ENCODE measurements at places on chromosomes 2 and 18. TPM values are rescaled to one million over a fixed set of nuclear protein-coding genes. Genes with fewer than 3 reads are reported as not detected.

Gene PID1
- total RNA-seq = 3.3 TPM

- DNase-seq = no peak
Measured at GRCh38 chr2:239994086-239994485, 31.1 kb downstream of the NDUFA10 start.

GRCh38 chr2:113225263-113226259 is 51.8 kb downstream of the PSD4 start:
- DNase-seq = peak; percentile 94

Gene TLX2
- total RNA-seq = not detected

Gene ALK
- not detected for total RNA-seq

Gene SP140
- total RNA-seq = 3.6 TPM

GRCh38 chr2:12074126-12074844 is 327.9 kb downstream of the LPIN1 start:
- DNase-seq = no peak

Gene APCDD1
- 1.2 TPM for total RNA-seq

Gene HOXD13
- not detected for total RNA-seq

GRCh38 chr2:19300961-19301360 is 57.5 kb downstream of the OSR1 start:
- DNase-seq = no peak

DNA sequence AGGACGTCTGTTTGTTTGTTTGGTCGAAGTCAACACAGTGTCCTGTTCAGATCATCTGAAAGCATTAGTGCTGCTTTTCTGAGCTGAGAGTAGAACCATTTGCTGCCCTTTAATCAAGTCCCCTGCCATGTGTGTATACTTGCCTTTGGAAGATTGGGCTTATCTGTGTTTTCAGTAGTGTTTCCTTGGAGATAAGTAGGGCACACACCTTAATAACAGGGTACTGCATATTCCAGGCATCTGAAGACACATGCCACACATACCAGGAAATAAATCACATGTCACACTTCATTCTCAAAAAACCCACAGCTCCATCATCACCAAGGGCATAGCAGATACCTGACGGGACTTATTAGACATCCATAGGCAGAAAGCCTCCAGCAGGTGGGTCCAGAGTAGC is 157.4 kb downstream of the SOX11 start:
- no peak for DNase-seq

- peak; percentile 77 for DNase-seq
Measured at GRCh38 chr2:159381574-159381973, 95.1 kb upstream of the WDSUB1 start.

DNA sequence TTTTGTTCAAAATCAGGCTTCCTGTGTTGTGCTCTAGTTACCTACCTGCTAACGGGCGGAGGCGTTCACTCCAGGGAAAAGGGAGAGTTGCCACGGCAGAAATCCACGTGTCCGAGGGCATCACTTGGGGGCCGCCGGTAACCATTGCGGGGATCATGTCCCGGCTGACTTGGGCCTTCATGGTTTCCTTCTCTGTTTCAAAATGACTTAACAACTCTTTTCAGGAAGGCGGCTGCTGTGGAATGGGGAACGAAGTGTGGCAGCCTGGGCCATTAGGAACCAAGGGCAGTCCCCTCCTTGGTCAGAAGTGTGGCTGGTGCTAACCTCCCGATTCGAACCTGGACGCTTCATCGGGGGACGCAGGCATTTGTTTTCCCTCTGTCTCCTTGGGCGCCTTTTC is 56.8 kb downstream of the INPP5D start:
- no peak for DNase-seq

DNA sequence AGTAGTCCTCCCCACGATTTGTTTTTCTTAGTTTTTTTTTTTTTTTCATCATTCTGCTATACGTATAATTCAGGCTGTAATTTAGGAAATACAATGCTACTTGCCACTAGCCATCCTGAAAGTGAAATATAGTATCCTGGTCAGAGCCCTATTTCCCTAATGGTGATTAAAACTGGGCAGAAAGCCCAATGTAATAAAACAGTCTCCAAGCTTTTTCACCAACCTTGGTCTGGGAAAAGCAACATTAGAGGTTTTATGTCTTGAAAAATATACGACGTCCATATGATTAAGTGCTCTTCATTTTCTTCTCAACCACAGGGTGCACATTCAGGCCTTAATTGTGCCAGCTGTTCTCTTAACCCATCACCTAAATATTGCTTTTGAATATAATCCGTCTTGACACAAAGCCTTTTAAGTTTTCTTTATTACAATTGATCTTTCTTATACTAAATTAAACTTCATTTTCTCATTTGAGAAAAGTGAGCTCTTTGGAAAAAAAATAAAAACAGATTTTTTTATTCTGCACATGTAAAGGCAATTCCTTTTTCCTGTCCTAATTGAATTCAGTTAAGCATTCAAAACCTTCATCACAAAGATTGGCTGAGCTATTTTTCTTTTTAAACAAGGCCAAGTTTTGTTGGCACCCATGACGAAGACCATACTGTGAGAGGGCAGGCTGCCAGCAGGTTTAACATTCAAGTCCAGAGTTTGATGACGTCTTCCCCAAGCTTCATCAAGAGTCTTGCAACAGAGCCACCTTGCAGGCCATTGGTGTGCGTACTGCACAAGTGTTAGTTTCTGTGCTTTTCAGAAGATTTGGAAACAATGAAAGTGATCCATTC is 52.7 kb downstream of the MAP2 start:
- no peak for DNase-seq

DNA sequence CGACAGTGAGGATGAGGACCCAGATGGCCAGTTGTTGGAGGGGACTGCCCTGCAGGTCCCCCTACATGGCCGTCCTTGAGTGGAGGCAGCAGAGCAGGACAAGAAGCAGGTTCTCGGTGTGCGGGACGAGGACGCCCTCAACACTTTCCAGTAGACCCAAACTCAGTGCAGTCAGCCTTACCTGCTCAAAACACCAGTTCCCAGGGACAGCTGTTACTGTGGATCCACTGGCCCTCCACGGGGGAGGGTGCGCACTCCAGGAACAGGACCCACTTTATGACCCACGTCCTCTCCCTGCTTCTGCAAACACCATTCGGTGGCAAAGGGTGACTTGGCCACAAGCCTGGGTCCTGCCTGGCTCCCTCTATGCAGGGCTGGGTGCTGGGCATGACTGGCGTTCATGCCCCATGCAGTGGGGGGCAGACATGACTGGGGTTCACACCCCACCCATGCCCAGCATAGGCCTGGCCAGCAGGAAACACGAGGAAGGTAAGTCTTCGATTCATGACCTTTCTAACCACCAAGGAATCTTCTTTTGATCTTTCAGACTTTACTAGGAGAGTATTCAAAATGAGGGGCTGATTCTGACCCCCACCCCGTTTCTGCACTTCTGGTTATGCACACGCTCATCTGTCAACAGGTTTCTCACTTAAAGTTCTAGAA is 233.7 kb downstream of the HDAC4 start:
- DNase-seq = no peak

DNA sequence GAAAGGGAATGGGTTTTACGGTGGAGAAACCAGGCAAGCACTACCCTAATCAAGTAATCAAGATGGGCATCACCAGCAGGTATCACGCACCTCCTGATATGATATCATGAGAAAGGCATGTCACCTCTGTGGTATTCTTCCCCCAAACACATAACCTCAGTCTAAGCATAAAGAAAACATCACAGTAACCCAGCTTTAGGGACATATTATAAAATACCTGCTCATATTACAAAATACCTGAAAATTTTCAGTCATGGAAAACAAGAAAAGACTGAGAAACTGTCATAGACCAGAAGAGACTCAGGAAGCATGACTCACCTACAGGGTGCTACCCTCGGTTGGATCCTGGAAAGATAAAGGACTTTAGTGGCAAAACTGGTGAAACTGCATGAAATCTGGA is 30.5 kb downstream of the GCKR start:
- DNase-seq = no peak

- DNase-seq = peak; percentile 56
Measured at GRCh38 chr2:164896634-164897355, 55.2 kb upstream of the COBLL1 start.

GRCh38 chr2:105772362-105772761 is 27.6 kb downstream of the NCK2 start:
- no peak for DNase-seq

DNA sequence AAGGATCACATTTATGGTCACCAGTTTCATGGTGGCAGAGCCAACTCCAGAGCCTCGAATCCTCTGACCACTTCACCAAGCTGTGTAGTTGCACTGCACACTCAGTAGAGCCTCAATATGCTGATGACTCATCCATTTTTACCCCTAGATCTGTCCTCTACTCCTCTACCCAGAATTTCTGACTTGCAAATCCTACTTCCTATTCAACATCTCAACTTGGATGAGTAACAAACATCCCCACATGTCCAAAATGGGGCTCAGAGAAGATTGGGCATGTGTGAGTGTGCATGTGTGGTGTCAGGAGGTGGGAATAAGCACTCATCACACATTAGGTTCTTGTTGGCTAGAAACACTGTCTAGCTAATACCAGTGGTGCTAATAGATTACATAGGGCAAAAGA is 57.8 kb upstream of the IGFBP2 start:
- no peak for DNase-seq

DNA sequence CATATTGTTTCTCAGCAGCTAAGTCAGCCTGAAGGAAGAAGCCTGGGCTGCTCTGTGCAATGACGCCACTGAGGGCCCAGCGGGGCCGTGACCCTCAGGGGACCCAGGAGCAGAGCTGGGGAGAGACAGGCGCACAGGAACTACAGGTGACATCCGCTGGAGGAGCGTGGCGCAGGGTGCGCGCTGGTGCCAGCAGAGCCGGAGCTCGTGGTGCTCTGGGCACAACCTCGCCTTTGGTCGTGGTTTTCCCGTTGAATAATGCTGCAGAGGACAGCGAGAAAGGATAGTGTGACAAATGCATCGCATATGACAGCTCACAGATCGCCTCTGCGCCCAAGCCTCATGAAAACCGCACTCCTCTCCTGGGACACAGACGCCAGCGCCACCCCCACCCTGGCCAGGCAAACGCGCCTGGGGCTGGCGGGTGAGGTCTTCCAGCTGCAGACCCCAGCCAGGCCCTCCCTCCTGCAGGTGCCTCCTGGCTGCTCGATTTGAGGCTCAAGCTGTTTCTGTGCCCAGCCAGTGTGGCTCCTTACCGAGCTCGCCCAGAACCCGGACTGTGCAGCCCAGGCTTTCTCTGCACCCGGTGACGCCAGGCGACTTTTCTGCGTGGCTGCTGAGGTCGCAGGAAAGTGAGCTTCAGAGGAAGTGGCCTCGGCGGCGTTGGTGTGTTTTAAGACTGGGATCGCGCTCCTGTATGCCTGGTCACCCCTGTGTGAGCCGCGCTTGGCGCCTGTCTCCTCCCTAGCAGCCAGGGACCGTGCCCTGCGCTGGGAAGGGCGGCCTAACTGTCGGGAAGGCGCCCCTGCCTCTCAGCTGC is 583.1 kb upstream of the HS6ST1 start:
- no peak for DNase-seq

GRCh38 chr2:222960126-222960525 is 91.9 kb upstream of the KCNE4 start:
- DNase-seq = no peak

DNA sequence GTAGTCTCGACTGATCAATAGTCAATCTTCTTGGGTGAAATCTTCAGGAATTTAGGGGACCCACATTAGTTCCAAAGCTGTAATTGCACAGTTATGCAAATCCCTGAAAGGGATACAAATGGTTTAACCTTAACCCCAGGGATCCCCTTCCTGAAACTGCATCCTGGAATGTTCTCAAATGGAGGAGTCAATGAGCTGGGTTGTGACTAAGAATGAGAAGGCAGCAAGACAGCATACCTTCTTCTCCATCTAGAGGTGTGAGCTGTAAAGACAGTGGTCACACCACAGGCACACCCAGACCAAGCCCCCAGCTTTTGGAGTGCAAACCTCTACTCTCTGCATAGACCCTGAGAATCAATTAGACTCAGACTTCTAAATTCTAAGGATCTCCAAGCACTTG is 164.7 kb upstream of the MEIS1 start:
- DNase-seq = no peak

Gene ZNF385B
- not detected for total RNA-seq

GRCh38 chr2:3460831-3461800 is 58.2 kb downstream of the ADI1 start:
- DNase-seq = no peak

DNA sequence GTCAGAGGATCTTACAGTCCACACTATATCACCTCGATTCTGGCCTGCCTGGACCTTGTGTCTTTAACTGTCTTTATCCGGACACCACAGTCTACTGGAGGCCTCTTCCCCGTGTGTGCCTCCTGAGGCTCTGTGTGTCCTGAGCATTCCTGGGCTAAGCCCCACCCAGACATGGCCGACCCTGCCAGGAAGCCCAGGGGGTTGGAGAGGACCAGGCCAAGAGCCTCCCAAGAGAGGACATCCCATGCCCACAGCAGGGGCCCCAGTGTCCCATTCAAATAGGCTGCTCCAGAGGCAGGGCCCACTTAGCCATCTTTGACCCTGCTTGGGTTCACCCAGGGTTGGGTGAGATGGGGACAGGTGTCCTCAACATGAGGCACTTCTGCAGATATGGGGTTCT is 84.7 kb upstream of the OTOS start:
- no peak for DNase-seq

Gene LAMA1
- 29.5 TPM for total RNA-seq

DNA sequence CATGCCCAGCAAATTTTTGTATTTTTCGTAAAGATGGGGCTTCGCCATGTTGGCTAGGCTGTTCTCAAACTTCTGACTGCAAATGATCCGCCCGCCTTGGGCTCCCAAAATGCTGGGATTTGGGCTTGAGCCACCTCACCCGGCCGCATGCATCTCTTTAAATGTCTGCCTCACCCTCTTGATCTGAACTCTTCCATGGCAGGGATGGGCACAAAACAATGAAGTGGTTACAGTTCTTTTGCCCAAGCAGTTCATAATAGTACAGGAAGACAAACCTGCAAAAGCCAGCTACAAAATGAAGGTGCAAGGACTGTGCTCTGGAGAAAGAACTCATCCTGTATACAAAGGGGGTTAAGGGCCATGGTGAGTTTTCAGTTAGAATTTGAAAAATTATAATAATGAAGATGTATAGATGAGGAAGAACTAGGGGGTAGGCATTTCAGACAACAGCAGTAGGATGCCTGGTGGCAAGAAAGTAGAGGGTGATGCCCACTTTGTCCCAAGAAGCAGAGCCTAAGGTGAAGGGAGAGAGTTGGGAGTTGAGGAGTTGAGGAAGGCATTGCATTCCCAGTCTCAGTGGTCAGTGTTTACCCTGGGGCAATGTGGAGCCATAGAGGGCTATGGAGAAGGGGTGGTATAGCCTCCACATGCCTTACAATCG is 160.8 kb upstream of the MYCN start:
- no peak for DNase-seq

DNA sequence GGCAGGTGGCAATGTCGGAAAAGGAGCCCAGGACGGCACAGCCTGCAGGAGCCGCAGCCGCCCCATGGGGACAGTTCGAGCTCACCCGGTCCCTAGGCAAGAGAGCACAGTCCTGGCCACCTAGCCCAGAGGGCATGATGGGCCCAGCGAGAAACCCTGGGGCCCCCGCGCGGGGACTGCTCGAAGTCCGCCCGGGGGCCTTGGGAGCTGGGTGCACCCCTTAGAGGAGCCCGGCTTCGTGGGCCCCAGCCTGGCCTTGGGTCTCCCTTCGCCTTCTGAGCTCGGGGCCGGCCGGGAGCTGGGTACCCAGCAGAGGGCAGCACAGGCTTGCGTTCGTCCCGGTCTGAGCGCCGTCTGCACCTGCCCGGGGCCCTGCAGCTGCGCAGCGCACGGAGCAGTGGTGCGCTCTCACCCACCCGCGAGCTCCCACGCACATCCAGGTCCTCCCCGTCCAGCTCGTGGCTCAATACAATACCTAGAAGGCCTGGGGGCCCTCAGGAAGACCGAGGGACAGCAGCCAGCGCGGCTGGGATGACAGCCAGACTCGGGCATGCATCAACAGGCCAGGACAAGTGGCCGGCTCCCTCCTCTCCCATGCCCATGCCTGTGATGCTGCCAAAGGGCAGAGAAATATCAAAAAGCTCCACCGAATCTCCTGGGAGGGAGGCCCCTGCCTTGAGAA is 96.2 kb upstream of the ZNF532 start:
- DNase-seq = no peak

Data from kidney epithelial cell (primary cell).